B cell (primary cell): ENCODE measurements at places on chromosomes 5 and 9. TPM values are rescaled to one million over a fixed set of nuclear protein-coding genes. Genes with fewer than 3 reads are reported as not detected.

Gene IL9
- total RNA-seq: not detected in 2 replicates

Gene C5orf15
- total RNA-seq: 27.4 and 28.2 TPM in 2 replicates

Gene SKP2
- total RNA-seq: 26.7 and 33.0 TPM in 2 replicates

Gene PHF24
- not detected in 2 replicates for total RNA-seq

Gene ZNF879
- 13.2 and 14.7 TPM in 2 replicates for total RNA-seq

Gene JMY
- total RNA-seq: 20.4 and 20.5 TPM in 2 replicates

Gene OR1N2
- total RNA-seq: not detected in 2 replicates

Gene STKLD1
- total RNA-seq: 1.1 and 2.7 TPM in 2 replicates

Gene SH3PXD2B
- total RNA-seq: not detected in 2 replicates

Gene PRSS3
- not detected in 2 replicates for total RNA-seq

Gene GM2A
- total RNA-seq: 82.7 and 89.3 TPM in 2 replicates

Gene TOR2A
- total RNA-seq: 14.3 and 15.8 TPM in 2 replicates

Gene C7
- not detected in 2 replicates for total RNA-seq

Gene PCDHA1
- not detected in 2 replicates for total RNA-seq

Gene FAM200C
- total RNA-seq: 1.3 TPM in 2 replicates

Gene AQP7
- 0.49 TPM in 1 of 2 replicates, not detected in the other for total RNA-seq

Gene ANKRD34B
- not detected in 2 replicates for total RNA-seq

Gene NME5
- not detected in 2 replicates for total RNA-seq

Gene PGM5
- not detected in 2 replicates for total RNA-seq

Gene BRD3OS
- 25.3 and 26.8 TPM in 2 replicates for total RNA-seq

Gene UNC13B
- total RNA-seq: 0.25 and 0.32 TPM in 2 replicates

Gene SOHLH1
- total RNA-seq: not detected in 2 replicates

Gene C5orf58
- not detected in 2 replicates for total RNA-seq

Gene SHC3
- 0.05 TPM in 1 of 2 replicates, not detected in the other for total RNA-seq

Gene GALNT12
- 4.4 and 4.5 TPM in 2 replicates for total RNA-seq

Gene GPR21
- total RNA-seq: 2.3 and 2.5 TPM in 2 replicates

Gene ANKRD18A
- total RNA-seq: not detected in 2 replicates

Gene COL27A1
- 0.27 TPM in 2 replicates for total RNA-seq

Gene PCDHA3
- total RNA-seq: not detected in 2 replicates

Gene GABRA1
- not detected in 2 replicates for total RNA-seq

Gene TAF1L
- not detected in 2 replicates for total RNA-seq

Gene FOXD1
- 0.44 and 0.49 TPM in 2 replicates for total RNA-seq

Gene PCDHA9
- not detected in 2 replicates for total RNA-seq

Gene LECT2
- not detected in 2 replicates for total RNA-seq

Gene TRPM3
- not detected in 2 replicates for total RNA-seq

Gene TMEM215
- total RNA-seq: not detected in 2 replicates

Gene IRX1
- not detected in 2 replicates for total RNA-seq

Gene ZCCHC7
- total RNA-seq: 81.9 and 83.5 TPM in 2 replicates

Gene PTTG1
- total RNA-seq: 7.5 and 8.1 TPM in 2 replicates

Gene TAF11L10
- total RNA-seq: not detected in 2 replicates

Gene SLC6A7
- not detected in 2 replicates for total RNA-seq

Gene IFNA6
- not detected in 2 replicates for total RNA-seq

Gene DNAJA1
- 66.6 and 68.6 TPM in 2 replicates for total RNA-seq

Gene SLC28A3
- not detected in 2 replicates for total RNA-seq

Gene PFDN1
- total RNA-seq: 29.8 and 30.3 TPM in 2 replicates

Gene HCN1
- total RNA-seq: not detected in 2 replicates

Gene TLX3
- total RNA-seq: not detected in 2 replicates

Gene RAB3C
- 0.20 and 0.32 TPM in 2 replicates for total RNA-seq

Gene OTP
- not detected in 2 replicates for total RNA-seq

Gene SCAI
- total RNA-seq: 19.8 and 21.4 TPM in 2 replicates

Gene CORO2A
- total RNA-seq: 2.0 TPM in 2 replicates

Gene MRPS27
- 52.8 and 58.3 TPM in 2 replicates for total RNA-seq

Gene GABRP
- not detected in 2 replicates for total RNA-seq

Gene GPRIN1
- 2.1 and 2.7 TPM in 2 replicates for total RNA-seq

Gene DMRT3
- not detected in 2 replicates for total RNA-seq

Gene HAVCR2
- 2.3 and 2.6 TPM in 2 replicates for total RNA-seq

Gene LHX2
- total RNA-seq: 0.49 TPM in 1 of 2 replicates, not detected in the other
